ENCODE measurements at places on chromosomes 11 and 22.

- no peak for DNase-seq
Observed at GRCh38 chr11:1876361-1877063, 15.2 kb downstream of the PRR33 start.

GRCh38 chr11:112004389-112004788 is 20.8 kb upstream of the DLAT start:
- no peak for DNase-seq

DNA sequence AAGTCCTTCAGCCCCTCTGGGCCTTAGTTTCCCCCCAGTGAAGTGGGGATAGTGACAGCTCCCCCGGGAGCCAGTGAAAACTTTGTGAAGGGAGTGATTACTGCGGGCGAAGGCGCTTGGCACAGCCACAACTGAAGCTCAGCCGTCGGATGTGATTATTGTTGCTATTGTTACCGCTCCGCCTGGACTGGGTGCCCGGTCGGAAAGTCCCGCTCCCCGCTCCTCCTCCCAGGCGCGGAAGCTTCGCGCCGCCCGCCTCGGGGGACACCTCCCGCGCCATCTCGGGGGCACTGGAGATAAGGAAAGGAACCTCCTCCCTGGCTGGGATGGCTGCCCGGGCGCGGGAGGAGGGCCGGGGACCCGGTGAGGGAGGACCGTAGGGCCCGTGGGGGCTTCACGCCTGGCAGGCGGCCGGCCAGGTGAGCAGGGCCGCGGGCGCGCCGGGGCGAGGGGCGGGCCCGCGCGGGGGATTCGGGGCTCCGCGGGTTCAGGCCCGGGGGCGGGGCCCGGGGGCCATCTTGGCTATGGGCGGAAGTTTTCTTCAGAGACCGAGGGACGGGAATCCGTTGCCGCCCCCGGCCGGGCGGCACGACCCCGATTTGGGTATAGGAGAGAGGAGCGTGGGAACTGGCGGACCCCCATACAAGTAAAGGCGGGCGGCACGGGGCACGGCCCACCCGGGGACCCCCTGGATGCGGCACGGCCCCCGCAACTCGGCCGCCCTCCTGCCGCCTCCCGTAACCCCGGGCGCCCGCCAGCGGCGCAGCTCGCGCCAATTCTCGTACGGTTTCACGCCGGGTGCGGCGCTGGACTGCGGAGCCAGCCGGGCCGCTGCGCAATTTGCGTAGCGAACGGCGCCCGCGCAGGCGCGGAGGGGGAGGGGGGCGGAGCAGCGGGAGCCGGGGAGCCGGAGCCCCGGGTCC is at the start of gene GPR137:
Gene GPR137 (plus strand): TSS at position 887 of the 923 bp plus-strand sequence. CDS start 677 bp downstream, outside the sequence.
- DNase-seq = peak; percentile 79

- DNase-seq = no peak
Observed at GRCh38 chr11:68311160-68312116, 953 bp upstream of the LRP5 start.

DNA sequence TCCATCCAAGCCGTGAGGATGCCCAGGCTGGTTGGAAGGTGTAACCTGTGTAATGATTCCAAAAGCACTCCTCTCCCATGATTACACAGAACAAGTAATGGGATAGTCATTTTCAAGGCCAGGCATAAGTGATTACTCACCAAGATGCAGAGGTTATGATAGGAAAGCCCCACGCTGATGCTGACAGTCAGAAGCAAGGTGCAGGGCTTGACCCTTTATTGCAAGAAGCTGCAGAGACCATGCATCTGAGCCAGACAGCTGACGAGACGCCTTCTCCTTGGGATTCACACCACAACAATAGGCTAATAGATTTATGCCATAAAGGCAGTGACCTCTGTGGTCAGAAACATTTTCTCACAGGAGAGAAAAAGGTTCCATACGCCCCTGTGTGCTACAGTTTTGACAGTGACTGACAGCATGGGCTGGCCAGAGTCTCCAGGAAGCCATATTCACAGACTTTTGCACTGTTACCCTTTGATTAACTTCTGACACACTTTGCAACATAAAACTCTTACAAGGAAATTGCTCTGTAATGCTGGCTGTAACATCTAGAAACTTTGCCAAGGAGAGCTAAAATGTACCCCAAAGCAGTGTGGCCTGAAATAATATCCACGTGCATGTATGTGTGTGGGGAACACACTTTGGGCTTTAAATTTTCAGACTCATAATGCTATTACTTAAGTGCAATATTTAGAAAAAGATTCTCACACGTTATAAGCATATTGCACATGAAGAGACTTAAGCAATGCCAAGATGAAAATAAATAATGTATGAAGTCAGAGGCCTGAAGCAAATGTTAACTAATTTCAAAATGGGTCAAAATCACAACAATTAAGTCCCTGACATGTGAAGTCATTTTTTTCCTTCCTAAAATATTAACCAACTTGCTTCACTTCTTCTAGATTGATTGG is 1079.0 kb upstream of the TENM4 start:
- DNase-seq = no peak

DNA sequence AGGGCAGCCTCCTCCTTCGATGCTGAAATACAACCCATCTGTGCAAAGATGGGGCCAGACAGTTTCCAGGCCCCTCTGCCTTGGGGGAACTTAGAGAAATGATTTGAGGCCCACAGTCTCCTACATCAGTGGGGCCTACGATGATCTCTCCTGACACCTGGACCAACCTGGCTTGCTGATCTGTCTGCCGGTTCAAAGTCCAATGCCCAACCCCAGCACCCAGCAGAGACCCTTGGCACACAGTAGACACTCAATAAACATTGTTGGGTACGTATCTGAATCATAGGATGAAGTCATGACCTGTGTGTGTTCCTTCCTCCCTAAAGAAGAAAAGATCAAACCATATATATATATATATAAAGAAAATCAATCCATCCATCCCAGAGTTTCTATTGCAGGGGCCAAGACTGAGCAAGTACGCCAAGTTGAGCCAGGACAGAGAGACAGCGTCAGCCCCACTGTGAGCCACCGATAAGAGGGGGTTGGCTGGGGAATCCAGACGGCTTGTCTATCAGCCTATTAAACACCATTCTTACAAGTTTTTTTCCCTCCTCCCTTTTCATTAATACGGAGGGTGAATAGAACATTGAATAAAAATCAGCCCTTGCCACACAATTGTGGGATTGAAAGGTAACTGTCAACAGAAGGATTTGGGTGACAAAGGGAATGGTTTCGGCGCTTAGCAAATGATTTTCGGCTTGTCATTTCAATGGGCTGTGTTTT is 244.1 kb downstream of the MN1 start:
- no peak for DNase-seq

DNA sequence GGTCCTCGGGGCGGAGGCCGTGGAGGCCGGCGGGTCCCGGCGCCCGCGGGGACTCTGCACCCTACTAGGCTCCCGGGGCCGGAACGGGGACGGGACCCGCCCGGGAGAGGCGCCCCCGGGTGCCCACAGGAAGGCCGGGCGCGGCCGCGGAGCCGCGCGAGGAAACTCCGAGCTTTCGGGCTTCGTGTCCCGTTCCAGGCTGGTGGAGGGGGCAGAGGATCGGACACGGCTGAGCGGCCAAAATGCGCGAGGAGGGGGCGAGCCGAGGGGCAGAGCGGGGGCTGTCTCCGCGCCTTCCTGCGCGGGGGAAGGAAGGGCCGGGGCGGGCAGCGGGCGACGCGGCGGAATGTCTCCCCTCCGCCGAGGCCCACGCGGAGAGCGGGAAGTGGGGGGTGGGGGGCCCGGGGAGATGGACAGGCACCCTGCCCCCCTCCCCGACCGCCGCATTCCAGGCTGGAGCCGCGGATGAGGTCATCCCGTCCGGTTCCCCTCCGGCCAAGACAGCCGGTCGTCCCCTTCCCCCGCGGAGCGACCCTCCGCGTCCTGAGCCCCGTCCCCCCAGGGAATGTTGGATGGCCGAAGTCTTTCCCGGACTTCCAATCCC is 430 bp downstream of the CDC42EP1 start:
- DNase-seq = no peak

GRCh38 chr11:106821826-106822225 is 196.4 kb downstream of the GUCY1A2 start:
- no peak for DNase-seq

- DNase-seq = no peak
Observed at GRCh38 chr11:79484872-79485271, 44.0 kb upstream of the TENM4 start.

GRCh38 chr22:32852395-32853251 is 51.1 kb downstream of the TIMP3 start:
- no peak for DNase-seq

DNA sequence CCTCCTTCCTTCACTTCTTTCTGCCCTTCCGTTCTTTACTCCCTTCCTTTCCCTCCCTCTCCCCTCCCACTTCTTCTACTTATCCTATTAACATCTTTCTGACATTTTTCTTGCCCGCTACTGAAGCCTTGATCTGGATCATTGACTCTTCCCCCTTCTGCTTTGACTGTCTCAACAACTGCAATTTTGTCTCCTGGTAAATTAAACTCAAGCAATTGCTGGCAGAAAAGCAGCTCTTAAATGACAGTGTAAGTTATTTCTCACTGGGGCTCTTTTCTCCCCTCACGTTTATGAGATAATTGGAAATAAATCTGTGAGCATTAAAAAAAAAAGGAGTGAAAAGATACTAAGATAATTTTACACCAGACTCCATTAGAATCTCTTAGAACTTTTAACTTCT is 120.0 kb downstream of the SLC17A6 start:
- no peak for DNase-seq

- DNase-seq = no peak
Observed at GRCh38 chr11:58576887-58577471, 1.3 kb upstream of the LPXN start.

DNA sequence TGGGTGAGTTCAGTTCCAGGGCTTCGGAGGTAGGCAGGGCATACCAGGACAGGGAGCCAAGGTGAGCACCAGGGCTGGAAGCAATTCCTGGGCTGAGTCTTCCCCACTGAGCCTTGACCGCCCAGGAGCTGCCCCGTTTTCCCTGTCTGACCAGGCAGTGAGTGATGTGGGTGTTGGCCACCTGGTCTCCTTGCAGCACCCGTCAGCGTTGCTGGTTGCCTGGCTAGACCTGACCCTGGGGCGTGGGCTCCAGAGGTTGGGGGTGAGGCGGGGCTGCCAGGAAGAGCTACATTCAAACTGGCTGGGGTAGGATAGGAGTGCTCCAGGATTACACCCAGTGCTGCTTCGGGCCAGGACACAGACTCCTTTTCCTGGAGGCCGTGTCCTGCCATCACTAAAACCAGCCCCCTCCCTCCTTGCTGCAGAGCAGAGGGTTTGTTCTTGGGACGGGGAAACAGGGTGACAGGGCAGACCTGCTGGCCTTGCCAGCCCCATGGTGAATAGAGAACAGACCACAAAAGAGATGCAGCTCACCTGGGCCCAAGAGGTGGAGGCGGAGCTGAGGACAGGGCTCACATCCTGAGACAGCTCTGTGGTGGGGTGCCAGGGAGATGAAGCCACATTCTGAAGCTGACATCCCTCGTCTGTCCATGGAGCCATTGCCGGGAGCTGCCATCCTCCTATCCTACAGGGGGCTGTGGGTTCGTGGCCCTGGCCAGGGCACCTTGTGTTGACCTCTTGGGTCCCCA is 14.2 kb downstream of the INCENP start:
- DNase-seq = no peak

- DNase-seq = no peak
Observed at GRCh38 chr11:132895340-132895739, 637.0 kb downstream of the OPCML start.

DNA sequence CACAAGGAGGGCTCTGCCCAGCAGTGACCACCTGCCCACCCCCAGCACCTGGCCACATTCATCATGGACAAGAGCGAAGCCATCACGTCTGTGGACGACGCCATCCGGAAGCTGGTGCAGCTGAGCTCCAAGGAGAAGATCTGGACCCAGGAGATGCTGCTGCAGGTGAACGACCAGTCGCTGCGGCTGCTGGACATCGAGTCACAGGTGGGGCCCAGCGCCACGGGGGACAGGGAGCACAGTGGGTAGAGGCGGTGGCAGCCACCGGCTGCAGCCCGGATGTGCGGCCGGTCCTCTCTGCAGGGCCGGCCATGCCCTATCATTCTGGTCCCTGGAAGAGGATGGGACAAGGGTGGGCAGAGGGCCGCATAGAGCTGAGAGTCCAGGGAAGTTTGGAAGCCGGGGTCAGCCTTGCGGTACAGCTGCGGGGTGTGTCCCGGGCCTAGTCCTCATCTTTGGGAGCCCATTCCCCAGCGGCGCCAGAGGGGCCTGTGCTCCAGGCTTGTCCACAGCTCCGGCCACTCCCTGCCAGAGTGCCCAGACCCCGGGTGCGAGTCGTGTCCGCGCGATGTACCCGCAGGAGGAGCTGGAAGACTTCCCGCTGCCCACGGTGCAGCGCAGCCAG is 14.1 kb downstream of the EPS8L2 start:
- no peak for DNase-seq

- DNase-seq = no peak
Observed at GRCh38 chr11:126421271-126421671, 65.8 kb downstream of the ST3GAL4 start.
